Fibroblast of villous mesenchyme (primary cell): ENCODE measurements at places on chromosomes 12 and 14. TPM values are rescaled to one million over a fixed set of nuclear protein-coding genes. Genes with fewer than 3 reads are reported as not detected.

Gene SMCO3
- total RNA-seq = under 0.01 and 0.32 TPM in 2 replicates

Gene PRKCH
- total RNA-seq = 0.97 and 2.6 TPM in 2 replicates

Gene KIF5A
- total RNA-seq = 0.86 and 1.3 TPM in 2 replicates

Gene LRRC9
- under 0.01 TPM in 2 replicates for total RNA-seq

Gene SLC6A13
- total RNA-seq = not detected in 2 replicates

Gene CARMIL3
- total RNA-seq = not detected in 2 replicates

Gene ZBTB42
- total RNA-seq = 3.5 and 4.3 TPM in 2 replicates

Gene TOMM20L
- total RNA-seq = not detected in 2 replicates

Gene CSRP2
- total RNA-seq = 64.3 and 131 TPM in 2 replicates

Gene SMARCC2
- total RNA-seq = 44.8 and 67.8 TPM in 2 replicates

Gene GPR162
- total RNA-seq = 2.6 and 3.0 TPM in 2 replicates

Gene OR11H6
- not detected in 2 replicates for total RNA-seq

Gene CMA1
- total RNA-seq = not detected in 2 replicates

Gene PGF
- 0.64 and 0.86 TPM in 2 replicates for total RNA-seq

Gene SLC10A1
- total RNA-seq = not detected in 2 replicates

Gene GPR68
- total RNA-seq = 0.86 and 2.9 TPM in 2 replicates

Gene RDH16
- under 0.01 TPM in 2 replicates for total RNA-seq

Gene BRF1
- total RNA-seq = 32.8 and 41.2 TPM in 2 replicates

Gene LBHD2
- total RNA-seq = not detected in 2 replicates

Gene FZD10
- not detected in 2 replicates for total RNA-seq

Gene SYCP3
- under 0.01 and 0.32 TPM in 2 replicates for total RNA-seq

Gene KITLG
- 13.8 and 16.4 TPM in 2 replicates for total RNA-seq

Gene KRT7
- total RNA-seq = 20.6 and 36.7 TPM in 2 replicates

Gene EGLN3
- total RNA-seq = 0.64 and 0.86 TPM in 2 replicates

Gene DLST
- 61.5 and 62.6 TPM in 2 replicates for total RNA-seq
